Karpas-422 (cell line): ENCODE measurements at places on chromosomes 5 and 9. TPM values are rescaled to one million over a fixed set of nuclear protein-coding genes. Genes with fewer than 3 reads are reported as not detected.
A peak's percentile ranks its signal among the peaks of the same experiment; 100 is the strongest.

GRCh38 chr5:139178935-139179334 is 19.2 kb downstream of the SIL1 start:
- no peak for DNase-seq

GRCh38 chr9:136502940-136503550 is 20.2 kb upstream of the SEC16A start:
- DNase-seq, result no peak
- H3K4me1 ChIP-seq, result no peaks in the 10 kb centered on the region
- no peak overlapping the region for H3K27ac ChIP-seq
- no peaks in the 10 kb centered on the region for H3K36me3 ChIP-seq

- H3K4me3 ChIP-seq, result no peak overlapping the region
- H3K36me3 ChIP-seq, result no peaks in the 10 kb centered on the region
- no peak for DNase-seq
- peaks cover 15% of the 10 kb centered on the region for H3K4me1 ChIP-seq
- H3K27ac ChIP-seq, result no peak overlapping the region
Observed at GRCh38 chr5:50727149-50727496, 60.7 kb downstream of the PARP8 start.

- no peak overlapping the region for H3K4me3 ChIP-seq
- no peaks in the 10 kb centered on the region for H3K36me3 ChIP-seq
- DNase-seq, result peak; percentile 79
- H3K27me3 ChIP-seq, result no peaks in the 10 kb centered on the region
Observed at GRCh38 chr5:16791036-16791705, 144.9 kb downstream of the MYO10 start.

DNA sequence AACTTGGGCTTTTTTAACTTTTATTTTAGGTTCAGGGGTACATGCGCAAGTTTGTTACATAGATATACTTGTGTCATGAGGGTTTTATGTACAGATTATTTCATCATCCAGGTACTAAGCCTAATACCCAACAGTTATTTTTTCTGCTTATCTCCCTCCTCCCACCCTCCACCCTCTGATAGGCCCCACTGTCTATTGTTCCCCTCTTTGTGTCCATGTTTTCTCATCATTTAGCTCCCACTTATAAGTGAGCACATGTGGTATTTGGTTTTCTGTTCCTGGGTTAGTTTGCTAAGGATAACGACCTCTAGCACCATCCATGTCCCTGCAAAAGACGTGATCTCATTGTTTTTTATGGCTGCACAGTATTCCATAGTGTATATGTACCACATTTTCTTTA is 172.1 kb downstream of the SNCAIP start:
- no peaks in the 10 kb centered on the region for H3K36me3 ChIP-seq
- no peak overlapping the region for H3K4me3 ChIP-seq
- H3K4me1 ChIP-seq, result no peaks in the 10 kb centered on the region
- no peak overlapping the region for H3K27ac ChIP-seq
- no peak for DNase-seq

DNA sequence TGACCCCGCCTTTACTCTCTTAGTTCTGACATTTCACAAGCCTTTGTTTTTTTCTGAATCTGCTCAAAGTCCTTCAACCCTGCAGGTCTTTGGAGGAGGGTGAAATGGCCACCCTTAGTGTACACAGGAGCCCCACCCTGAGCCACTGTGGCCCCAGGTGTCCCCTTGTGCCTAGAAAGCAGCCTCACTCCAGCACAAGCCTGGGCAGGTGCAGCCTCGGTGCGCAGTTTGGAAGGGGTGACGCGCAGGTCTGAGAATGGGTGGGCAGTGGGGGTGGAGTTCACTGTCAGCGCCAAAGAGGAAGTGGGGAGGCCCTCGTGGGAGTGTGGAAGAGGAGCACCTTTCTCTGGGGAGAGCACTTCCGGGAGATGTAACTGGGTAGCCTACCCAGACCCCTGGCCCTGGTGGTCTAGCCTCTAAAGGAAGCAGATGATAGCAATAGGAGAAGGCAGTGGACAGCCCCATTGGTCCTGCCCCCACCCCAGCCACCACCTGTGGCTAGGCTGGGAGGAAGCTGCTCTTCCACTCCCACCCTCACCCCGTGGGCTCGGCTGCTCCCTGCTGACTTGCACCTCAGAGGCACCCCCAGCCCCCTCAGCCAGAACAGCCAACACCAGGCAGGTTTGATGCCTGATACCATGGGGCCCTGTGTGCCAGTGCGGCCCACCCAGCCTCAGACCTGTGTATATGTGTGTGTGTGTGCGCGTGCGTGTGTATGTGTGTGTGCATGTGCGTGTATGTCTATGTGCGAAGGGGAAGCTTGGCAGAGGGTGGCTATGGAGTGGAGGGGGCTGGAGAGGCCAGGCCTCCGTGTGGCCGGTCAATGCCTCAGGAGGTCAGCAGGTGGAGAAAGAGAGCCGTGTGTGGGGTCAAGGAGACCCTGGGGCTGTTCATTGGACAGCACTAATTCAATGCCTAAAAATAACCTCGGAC is 16.8 kb upstream of the DAB2IP start:
- no peak overlapping the region for H3K27ac ChIP-seq
- no peak for DNase-seq
- no peaks in the 10 kb centered on the region for H3K36me3 ChIP-seq

- no peaks in the 10 kb centered on the region for H3K27me3 ChIP-seq
- H3K4me3 ChIP-seq, result no peak overlapping the region
- H3K36me3 ChIP-seq, result no peaks in the 10 kb centered on the region
- H3K27ac ChIP-seq, result no peak overlapping the region
- H3K4me1 ChIP-seq, result peaks cover 10% of the 10 kb centered on the region
- DNase-seq, result no peak
Observed at GRCh38 chr5:178435321-178436238, 154.6 kb downstream of the COL23A1 start.

DNA sequence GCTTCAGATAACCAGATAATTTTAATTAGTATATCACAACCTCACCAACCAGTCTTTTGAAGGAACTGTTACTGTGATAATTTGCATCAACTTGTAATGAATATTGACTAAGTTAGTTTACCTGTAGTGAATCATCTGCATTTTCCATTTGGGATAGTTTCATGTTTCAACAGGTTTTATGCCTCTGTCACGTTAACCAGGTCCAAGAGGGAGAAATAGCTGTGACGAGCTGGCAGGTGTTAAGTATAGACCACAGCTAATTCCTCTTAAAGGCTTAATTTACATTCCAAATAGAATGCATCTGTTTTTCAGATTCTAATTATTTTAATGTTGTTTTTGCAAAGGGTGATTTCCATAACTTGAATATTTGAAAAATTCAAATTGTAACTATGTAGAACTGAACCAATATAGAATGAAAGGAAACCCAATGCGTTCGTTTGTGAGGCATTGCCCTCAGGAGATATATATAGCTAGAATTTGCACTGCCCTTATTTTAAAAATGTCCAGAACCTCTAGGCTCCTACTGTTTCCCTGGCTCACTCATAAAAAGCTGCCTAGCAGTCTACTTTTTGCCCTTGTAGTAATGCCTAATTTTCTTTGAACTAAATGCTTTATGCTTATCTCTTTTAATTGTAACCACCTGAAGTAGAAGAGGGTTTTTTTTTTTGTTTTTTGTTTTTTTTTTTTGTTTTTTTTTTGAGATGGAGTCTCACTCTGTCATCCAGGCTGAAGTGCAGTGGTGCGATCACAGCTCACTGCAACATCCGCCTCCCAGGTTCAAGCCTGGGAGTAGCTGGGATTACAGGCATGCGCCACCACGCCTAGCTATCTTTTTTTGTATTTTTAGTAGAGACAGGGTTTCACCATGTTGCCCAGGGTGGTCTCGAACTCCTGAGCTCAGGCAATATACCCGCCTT is 270.5 kb downstream of the SMARCA2 start:
- peak; percentile 72 for DNase-seq
- H3K27me3 ChIP-seq, result no peaks in the 10 kb centered on the region
- H3K36me3 ChIP-seq, result no peaks in the 10 kb centered on the region
- peaks cover 71% of the 10 kb centered on the region for H3K4me1 ChIP-seq

- DNase-seq, result no peak
- no peak overlapping the region for H3K27ac ChIP-seq
- peaks cover 14% of the 10 kb centered on the region for H3K36me3 ChIP-seq
- no peaks in the 10 kb centered on the region for H3K27me3 ChIP-seq
- no peak overlapping the region for H3K4me3 ChIP-seq
Observed at GRCh38 chr9:94758880-94759279, 32.4 kb downstream of the AOPEP start.

DNA sequence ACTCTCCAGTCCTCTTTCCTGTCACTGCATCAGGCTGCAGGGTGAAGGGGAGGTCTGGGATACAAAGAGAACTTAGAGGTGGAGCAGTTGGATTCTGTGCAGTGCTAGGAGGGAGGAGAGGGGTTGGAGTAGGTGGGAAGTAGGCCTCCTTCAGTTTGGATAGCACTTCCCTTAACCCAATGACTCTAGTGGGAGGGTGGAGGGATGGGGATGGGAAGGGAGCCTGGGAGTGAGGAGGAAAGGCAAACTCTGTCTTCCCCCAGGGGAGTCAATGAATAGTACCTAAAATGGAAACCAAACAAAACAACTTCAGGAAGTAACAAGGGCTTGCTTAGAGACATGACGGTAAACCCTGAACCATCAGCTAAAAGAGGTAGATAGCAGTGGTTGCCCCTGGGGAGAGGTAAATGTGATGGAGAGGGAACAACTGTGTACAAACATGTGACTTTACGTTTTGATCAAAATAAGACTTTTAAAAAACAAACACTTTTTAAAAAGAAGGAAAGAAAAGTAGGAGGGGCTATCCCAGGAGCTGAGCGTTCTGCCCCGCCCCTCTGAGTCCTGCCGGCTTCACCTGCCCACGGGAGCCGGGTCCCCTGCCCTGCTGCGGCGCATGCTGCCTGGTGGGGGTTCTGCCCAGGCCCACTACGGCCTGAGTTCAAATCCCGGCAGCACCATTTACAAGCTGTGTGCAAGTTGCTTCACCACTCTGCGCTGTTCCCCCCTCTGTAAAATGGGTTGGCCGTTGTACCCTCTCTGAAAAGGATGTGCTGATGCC is 30.9 kb downstream of the GSN start:
- DNase-seq, result no peak
- H3K36me3 ChIP-seq, result no peaks in the 10 kb centered on the region
- peak overlapping the region; percentile 49 for H3K4me3 ChIP-seq
- no peaks in the 10 kb centered on the region for H3K27me3 ChIP-seq
- no peak overlapping the region for H3K27ac ChIP-seq

DNA sequence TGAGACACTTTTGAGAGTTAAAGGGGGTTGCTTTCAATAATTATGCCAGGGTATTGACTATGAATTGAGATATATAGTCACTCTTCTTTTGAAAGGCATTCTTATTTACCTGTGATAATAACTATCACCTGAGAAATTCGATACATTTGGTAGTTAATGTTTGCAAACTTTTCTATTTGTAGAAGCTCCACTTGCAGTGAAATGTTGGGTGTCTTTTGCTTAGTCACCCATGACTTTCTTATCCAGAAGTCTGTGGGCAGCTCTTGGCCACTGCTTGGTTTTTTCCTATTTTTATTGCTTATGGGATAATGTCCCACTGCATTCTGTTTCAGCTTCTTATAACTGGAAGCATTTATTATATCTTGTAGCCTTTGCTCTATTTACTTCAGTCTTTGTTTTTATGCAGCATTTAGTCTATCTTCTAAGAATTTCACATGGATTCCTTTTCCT is 3.9 kb downstream of the MACIR start:
- H3K27me3 ChIP-seq, result no peaks in the 10 kb centered on the region
- no peak for DNase-seq
- peaks cover 29% of the 10 kb centered on the region for H3K4me1 ChIP-seq

- no peak overlapping the region for H3K27ac ChIP-seq
- no peak for DNase-seq
- no peaks in the 10 kb centered on the region for H3K27me3 ChIP-seq
Observed at GRCh38 chr5:158200619-158201018, 341.7 kb upstream of the CLINT1 start.

GRCh38 chr9:97615439-97616072 is 17.6 kb downstream of the TSTD2 start:
- no peaks in the 10 kb centered on the region for H3K27me3 ChIP-seq
- peaks cover 32% of the 10 kb centered on the region; the same call in 1 of the 2 replicates for H3K36me3 ChIP-seq
- no peak overlapping the region for H3K27ac ChIP-seq
- H3K4me3 ChIP-seq, result no peak overlapping the region
- peaks cover 3% of the 10 kb centered on the region; the same call in 1 of the 2 replicates for H3K4me1 ChIP-seq
- peak; percentile 85 for DNase-seq

- H3K27ac ChIP-seq, result no peak overlapping the region
- H3K4me1 ChIP-seq, result peaks cover 16% of the 10 kb centered on the region
- no peaks in the 10 kb centered on the region for H3K27me3 ChIP-seq
Observed at GRCh38 chr5:175479125-175479881, 943 bp downstream of the SFXN1 start.

- no peak overlapping the region for H3K27ac ChIP-seq
- no peaks in the 10 kb centered on the region for H3K27me3 ChIP-seq
- no peaks in the 10 kb centered on the region for H3K4me1 ChIP-seq
- no peaks in the 10 kb centered on the region for H3K36me3 ChIP-seq
Observed at GRCh38 chr5:132816083-132816482, 3.0 kb downstream of the SOWAHA start.

- H3K4me1 ChIP-seq, result no peaks in the 10 kb centered on the region
- no peaks in the 10 kb centered on the region for H3K36me3 ChIP-seq
- no peak for DNase-seq
- H3K4me3 ChIP-seq, result no peak overlapping the region
Observed at GRCh38 chr5:1666221-1666620, 133.4 kb downstream of the MRPL36 start.

Gene TPM2
- total RNA-seq, result 0.19 TPM in 1 of 2 replicates, not detected in the other

Gene CDH9
- not detected in 2 replicates for total RNA-seq

Gene SAXO1
- total RNA-seq, result not detected in 2 replicates

Gene TAF11L10
- not detected in 2 replicates for total RNA-seq

Gene ZFP2
- total RNA-seq, result 0.43 TPM in 1 of 2 replicates, not detected in the other

Gene EFNA5
- total RNA-seq, result not detected in 2 replicates

Gene HMCN2
- not detected in 2 replicates for total RNA-seq
